ENCODE measurements at places on chromosomes 7 and 10.
A peak's percentile ranks its signal among the peaks of the same experiment; 100 is the strongest.

- peak; percentile 5 for DNase-seq
Observed at GRCh38 chr10:52883996-52884871, 111.7 kb upstream of the MBL2 start.

GRCh38 chr10:70277396-70278030, 6.3 kb downstream of the NPFFR1 start:
- no peak for DNase-seq

DNA sequence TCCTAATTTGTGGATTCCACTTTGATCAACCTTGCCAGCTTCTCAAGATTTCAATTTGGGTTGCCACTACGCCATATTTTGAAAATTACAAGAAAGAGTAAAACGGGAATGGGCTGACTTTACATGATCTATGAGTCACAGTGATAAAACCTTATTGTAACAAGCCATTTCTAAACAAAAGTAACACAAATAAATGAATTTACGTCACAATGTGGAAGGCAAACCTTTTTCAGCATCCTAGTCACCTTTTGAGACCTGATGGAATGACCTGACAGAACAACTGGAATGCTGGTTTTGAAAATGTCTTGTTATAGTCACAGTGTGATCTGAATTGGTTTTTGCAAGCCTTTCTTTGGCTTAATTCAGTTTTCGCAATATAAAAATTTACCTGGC, 85.9 kb downstream of the CDK6 start:
- DNase-seq, result no peak

GRCh38 chr7:74187915-74188675, 13.9 kb downstream of the EIF4H start:
- no peak for DNase-seq

DNA sequence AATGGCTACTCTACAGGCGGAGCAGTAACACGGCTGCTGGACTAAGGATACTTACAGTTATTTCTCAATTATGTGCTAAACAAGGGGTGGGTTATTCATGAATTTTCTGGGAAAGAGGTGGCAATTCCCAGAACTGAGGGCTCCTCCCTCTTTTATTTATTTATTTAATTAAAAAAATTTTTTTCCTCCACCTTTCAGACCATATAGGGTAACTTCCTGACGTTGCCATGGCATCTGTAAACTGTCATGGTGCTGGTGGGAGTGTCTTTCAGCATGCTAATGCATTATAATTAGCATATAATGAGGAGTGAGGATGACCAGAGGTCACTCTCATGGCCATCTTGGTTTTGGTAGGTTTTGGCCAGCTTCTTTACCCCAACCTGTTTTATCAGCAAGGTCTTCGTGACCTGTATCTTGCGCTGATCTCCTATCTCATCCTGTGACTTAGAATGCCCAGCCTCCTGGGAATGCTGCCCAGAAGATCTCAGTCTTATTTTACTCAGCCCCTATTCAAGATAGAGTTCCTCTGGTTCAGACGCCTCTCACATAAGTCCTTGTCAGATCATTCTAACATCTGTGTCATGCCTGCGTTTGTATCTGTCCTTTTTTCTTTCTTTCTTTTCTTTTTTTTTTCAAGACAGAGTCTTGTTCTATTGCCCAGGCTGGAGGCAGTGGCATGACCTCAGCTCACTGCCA, 15.9 kb upstream of the STOX1 start:
- DNase-seq, result no peak

DNA sequence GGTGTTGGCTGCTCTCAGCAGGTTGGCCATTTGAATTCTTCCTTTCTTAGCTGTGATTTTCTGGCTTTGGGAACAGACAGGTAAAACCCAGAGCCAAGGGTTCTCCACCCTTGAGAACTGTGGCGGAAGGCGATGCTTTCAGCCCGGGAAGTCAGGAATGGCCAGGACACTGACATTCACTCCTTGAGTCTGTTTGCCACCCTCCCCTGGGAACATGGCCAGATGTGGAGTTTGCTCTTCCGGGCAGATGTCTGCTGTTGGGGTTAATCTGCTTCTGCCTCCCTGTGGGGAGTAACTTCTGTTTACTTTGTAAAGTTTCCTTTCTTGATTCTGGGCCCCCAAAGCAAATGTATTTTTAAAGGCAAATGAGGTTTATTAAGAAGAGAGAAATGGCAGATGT, 17.7 kb downstream of the GATA3 start:
- DNase-seq, result no peak

DNA sequence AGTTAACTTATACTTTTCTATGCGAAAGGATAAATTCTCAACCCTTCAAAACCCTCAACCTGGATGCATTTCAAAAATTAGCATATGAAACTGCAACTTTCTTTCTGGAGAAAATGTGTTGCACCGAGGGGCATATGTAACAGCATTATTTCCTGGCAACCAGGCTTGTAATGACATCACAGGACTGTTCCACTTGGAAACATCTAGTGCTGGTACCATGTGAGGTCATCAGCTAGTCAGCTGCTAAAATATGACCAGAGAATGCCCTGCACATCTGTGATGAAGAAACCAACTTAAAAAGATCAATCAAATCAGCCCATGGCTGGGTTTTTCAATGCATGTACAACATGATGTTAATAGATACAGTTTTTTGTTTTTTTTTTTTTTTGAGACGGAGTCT, 40.0 kb downstream of the FGFR2 start:
- no peak for DNase-seq

DNA sequence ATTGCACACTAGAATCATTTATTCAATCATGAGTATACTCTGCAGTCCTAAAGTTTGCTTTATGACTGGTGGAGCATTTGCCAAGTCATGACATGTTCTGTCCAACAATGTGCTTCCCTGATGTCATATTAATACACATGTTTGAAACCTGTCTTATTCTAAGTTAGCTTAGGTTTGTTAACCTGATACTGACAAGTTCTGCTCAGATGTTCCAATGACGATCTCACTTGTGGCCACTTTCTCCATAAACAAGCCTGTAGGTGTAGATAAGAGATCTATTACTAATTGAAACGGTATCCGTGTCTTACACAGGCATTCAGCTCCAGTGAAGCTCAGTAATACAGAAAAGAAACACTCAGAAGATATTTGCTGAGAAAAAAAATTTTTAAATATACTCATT, 64.9 kb downstream of the GPR37 start:
- DNase-seq, result no peak

DNA sequence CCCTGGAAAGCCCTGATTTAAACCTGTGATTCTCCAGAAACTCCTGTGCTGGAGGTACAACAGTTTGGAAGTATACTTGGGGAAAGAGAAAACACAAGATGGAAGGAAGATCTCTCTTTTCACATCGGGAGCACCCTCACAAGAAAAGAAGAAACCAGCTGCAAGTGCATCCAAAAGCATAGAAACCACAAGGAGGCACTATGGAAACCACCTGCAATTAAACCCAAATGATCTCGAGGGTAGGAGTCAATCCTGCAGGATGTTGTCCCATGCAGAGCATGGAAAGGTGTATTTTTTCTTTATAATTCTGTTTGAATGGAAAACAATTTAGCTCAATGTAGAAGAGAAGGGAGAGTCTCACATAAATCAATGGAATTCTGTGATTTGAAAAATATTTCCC, 210.5 kb downstream of the TWIST1 start:
- DNase-seq, result no peak

GRCh38 chr10:3666525-3667302, 118.3 kb downstream of the KLF6 start:
- DNase-seq, result no peak

GRCh38 chr10:11720260-11720741, 21.9 kb upstream of the ECHDC3 start:
- DNase-seq, result no peak

DNA sequence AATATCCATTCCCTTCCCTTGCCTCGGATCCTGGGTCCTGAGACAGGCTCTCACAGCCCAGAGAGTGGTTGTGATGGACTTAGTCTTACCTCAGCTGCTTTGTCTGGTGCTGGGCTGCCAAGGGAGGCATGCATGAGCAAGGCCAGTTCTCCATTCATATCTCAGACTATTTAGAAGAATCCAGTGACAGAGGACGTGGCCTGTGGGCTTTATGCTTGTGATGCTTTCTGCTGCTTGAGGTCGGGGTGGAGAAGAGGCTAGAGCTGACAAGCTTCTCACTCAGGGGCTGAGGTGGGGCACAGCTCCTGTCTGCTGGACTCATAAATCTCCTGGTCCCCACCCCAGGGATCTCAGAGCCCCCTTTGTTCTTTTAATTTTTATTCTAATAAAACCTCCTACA, 66.8 kb downstream of the DNAJC12 start:
- DNase-seq, result no peak
